Stomach (tissue), 19 donors: ENCODE measurements at places on chromosomes 4 and X.

DNA sequence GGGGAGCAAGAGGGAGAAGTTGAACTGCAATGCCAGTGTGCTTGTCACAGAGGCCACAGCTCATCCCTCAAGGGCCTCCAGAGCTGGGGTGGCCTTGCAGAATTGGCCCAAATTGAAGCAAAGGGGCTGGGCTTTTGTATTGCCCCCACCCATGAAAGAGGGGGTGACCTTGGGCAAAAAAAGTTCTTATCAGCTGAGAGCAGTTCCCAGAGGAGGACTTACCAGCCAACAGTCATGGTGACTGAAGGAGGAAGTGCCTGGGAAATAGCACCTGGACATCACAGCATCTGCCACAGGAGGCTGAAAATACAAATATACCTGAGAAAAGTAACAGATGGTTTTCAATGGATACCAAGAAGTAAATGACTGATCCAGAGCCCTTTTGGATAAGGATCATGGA is 262.4 kb downstream of the MID1IP1 start:
- H3K36me3 ChIP-seq, result no peaks in the 10 kb centered on the region
- no peak overlapping the region for H3K4me3 ChIP-seq
- no peaks in the 10 kb centered on the region for H3K27me3 ChIP-seq
- no peak for DNase-seq
- H3K4me1 ChIP-seq, result no peaks in the 10 kb centered on the region
- H3K27ac ChIP-seq, result no peak overlapping the region

DNA sequence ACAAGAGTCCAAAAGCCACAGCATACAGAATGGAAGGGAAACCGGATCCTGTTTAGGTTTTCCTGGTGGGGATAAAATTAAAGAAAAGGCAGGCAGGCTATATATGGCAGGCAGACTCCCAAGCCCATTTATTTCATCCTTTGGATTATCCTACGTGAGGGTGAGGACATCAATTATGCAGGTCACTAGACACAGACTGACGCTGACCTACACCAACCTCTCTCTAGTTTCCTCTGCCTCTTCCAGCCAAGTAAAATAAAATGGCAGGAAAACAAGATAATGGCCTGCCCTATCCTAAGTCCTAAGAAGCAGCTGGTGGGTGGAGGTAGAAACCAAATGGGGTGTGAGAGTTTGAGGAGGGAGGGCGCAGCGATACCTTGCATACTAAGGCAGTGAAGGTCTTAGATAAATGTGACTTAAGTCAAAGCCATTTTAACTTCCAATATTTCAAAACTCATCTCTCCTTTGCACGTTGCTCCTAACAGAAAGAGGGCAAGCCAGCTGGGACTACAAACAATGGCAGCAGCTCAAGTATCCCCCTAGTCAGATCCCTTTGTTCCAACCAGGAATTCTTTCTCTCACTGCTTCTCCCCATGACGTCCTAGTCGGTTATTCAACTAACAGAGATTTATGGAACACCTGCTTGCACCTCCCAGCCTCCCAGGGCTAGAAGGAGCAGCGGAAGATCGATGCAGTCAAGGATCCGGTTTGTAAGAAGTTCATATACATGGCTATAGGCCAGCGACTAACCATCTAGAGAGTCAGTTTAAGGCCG is 72.8 kb downstream of the IRF2 start:
- no peaks in the 10 kb centered on the region for H3K27me3 ChIP-seq
- DNase-seq, result no peak
- peaks cover 11% of the 10 kb centered on the region for H3K4me1 ChIP-seq
- no peak overlapping the region for H3K4me3 ChIP-seq

GRCh38 chr4:9899306-9900055 is 118.0 kb downstream of the DRD5 start:
- H3K4me3 ChIP-seq, result no peak overlapping the region
- DNase-seq, result no peak
- no peak overlapping the region for H3K27ac ChIP-seq

DNA sequence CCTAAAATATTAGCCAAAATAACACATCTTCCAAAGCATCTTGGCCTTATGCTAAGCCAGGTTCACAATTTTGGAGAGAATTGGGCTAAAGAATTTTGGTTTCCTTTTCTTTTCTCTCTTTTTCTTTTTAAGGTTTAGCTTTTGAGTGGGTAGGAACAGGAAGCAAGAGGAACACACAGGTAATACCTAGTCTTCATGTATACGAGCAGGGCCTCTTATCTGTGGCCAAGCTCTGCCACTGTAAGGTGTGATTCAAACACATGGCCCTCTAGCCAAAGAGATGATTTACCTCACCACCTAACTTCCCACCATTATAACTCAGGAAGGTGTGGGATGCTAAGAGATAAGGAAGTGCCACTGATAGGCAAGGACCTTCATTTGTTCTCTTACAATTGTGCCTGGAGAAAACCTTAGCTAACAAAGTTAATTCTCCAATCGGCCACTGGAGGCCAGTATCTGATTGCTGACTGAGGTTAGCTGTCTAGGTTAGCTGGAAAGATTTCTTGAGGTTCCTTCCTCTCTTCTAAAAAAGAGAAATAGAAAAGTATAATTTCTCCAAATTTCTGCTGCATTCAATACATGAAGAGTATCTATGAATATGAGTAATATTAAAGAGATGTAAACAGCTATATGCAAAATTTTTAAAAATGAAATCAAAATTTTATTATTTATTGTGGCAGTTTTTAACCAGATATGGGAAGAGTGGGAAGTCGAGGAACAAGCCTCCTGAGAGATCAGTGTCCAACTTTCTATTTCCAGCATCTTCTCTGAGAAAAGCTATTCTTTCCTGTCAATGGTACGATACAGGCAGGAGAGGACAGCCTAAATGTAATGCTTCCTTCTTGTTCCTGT is 30.1 kb upstream of the BBS7 start:
- DNase-seq, result peak; percentile 35
- H3K4me1 ChIP-seq, result no peaks in the 10 kb centered on the region
- H3K27ac ChIP-seq, result no peak overlapping the region
- no peak overlapping the region for H3K4me3 ChIP-seq
- no peaks in the 10 kb centered on the region for H3K36me3 ChIP-seq

- no peaks in the 10 kb centered on the region for H3K36me3 ChIP-seq
- no peak overlapping the region for H3K4me3 ChIP-seq
- DNase-seq, result no peak
- H3K27ac ChIP-seq, result no peak overlapping the region
- no peaks in the 10 kb centered on the region for H3K27me3 ChIP-seq
These were observed 122.9 kb downstream of the PPA2 start for GRCh38 chr4:105350859-105351490.

GRCh38 chrX:111854556-111855490 is 21.2 kb upstream of the TRPC5OS start:
- no peak overlapping the region for H3K4me3 ChIP-seq
- no peaks in the 10 kb centered on the region for H3K36me3 ChIP-seq
- no peak overlapping the region for H3K27ac ChIP-seq
- H3K27me3 ChIP-seq, result no peaks in the 10 kb centered on the region

DNA sequence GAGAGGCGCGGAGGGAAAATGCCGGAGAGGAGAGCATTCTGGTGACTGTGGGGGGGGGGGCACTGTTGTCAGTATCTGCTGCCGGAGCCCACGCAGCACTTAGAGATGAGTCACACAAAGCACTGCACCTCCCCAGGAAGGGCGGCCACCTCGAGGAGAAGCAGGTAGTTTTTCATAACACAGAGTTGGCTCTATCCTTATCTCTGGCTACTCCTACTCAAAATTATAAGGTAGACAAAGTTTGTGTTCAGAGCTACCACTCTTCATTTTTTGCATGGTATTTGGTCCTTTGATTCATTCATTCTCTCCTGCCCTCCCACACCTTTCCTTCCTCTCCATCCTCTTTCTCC is 76.2 kb upstream of the SCOC start:
- no peak for DNase-seq
- no peak overlapping the region for H3K4me3 ChIP-seq
- no peaks in the 10 kb centered on the region for H3K36me3 ChIP-seq

DNA sequence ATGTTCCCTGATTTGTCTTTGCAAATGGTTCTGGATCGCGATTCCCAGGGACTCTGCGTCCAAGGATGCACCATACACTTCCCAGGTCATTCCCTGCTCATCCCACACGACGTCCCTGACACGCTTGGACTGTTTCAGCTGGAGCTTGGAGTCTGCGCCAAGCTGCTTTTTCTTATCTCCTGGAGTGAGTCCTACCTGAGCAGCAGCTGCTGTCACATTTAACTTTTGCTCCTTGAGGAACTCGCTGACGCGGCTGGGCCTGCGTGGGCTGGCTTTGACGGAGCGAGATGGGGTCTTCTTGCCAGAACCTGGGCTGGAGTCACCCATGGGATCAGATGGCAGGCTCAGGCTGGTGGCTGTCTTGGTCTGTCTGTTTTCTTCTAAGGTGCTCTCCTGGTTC is 59.6 kb downstream of the GPRIN3 start:
- H3K4me3 ChIP-seq, result no peak overlapping the region
- DNase-seq, result no peak
- H3K27me3 ChIP-seq, result no peaks in the 10 kb centered on the region
- peaks cover 9% of the 10 kb centered on the region for H3K4me1 ChIP-seq
- no peak overlapping the region for H3K27ac ChIP-seq
- no peaks in the 10 kb centered on the region for H3K36me3 ChIP-seq
